ENCODE measurements at places on chromosomes 2 and 18. TPM values are rescaled to one million over a fixed set of nuclear protein-coding genes. Genes with fewer than 3 reads are reported as not detected.

DNA sequence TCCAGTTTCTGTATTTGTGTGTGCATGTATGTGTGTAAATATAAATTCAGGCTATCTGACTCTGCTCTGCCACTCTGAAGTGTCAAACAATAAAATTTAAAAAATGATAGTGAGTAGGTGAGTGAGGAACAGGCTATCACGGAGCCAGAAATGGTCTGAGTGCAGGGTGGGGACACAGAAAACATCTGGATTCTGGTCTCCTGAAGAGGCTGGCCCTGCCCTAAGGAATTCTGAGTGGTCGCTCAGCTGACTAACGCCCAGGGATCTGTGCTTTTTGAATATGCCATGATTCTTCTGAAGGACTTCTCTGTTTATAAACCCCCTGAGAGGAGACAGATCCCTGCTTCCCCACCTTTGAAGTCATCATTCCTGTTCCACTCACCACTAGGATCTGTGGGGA lies 353.9 kb upstream of the GYPC start:
- no peak for DNase-seq

GRCh38 chr2:1156531-1156930 lies 205.9 kb downstream of the SNTG2 start:
- DNase-seq, result no peak

GRCh38 chr2:60296219-60296955 lies 257.1 kb downstream of the BCL11A start:
- no peak for DNase-seq

DNA sequence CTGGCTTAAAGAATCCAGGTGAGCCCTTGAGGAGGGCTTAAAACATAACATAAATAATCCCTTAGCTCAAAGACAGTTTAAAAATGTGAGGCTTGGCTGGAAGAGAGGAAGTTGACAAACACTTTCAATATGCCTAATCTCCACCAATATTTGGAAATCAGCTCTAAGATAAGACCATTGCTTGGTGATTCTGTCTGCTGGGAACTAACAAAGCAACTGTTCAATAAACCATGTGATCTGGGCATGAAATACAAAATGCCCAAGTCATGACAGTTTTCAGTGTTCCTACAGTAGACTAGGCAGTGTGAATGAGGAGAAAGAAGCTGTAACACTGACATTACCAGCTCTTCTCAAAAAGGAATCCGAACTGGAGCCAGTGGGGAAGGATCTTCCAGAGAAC lies 10.7 kb downstream of the MFF start:
- no peak for DNase-seq

- DNase-seq, result peak; percentile 97
Measured at GRCh38 chr2:127106991-127107621, at the start of gene BIN1. Gene BIN1, minus strand, starts transcription at chr2:127107154. Its CDS starts 211 bp downstream, at chr2:127106943.

Gene LTBP1
- polyA plus RNA-seq, result 9.3 TPM

Gene C2orf92
- 3.3 TPM for polyA plus RNA-seq

Gene SDC1
- polyA plus RNA-seq, result 206 TPM

- no peak for DNase-seq
Measured at GRCh38 chr2:213205944-213206343, 54.5 kb upstream of the IKZF2 start.

Gene ARHGAP15
- polyA plus RNA-seq, result 5.7 TPM

DNA sequence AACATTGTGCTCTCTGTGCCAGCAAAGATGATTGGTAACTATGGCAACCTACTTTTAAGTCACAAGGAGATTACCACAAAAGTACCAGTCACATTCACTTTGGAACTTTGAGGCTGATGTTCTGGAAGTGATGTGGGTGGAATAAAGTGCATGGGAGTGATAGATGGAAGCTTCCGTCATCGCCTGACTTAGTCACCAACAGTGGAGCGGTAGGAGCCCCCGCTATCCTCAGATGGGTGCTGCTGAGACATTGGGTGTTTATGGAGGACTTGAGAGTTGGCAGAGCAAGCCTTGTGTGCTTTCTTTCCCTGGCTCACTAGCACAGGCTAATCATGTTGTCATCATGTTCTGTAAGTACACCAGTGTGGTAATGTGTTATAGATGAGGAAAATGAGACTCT lies 4.6 kb downstream of the PPP1R7 start:
- no peak for DNase-seq

Gene PLA2R1
- polyA plus RNA-seq, result 71.9 TPM

Gene SRD5A2
- 0.15 TPM for polyA plus RNA-seq

DNA sequence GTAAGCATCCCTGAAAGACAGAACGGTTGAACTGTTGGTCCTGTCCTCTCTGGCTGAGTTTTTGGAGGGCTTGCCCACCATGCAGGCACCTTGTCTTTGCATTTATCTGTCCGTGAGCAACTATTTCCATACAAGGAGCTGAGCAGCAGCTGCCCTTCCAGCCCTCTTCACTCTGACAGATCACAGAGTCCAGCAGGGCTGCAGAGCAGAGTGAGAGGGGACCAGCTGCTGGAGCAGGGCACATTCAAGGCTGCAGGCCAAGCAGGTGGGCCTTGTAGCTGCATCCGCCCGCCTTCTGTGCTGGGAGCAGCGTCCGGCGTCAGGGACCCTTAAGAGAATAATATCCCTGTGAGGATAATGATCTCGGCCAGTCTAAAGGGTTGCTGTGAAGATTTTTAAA lies 9.5 kb downstream of the SMYD1 start:
- no peak for DNase-seq

GRCh38 chr2:60891180-60891579 lies 9.8 kb downstream of the REL start:
- DNase-seq, result no peak

GRCh38 chr2:64393383-64394010 lies 60.5 kb upstream of the LGALSL start:
- no peak for DNase-seq
